Epithelial cell of alveolus of lung (primary cell): ENCODE measurements at places on chromosomes 2 and 18. TPM values are rescaled to one million over a fixed set of nuclear protein-coding genes. Genes with fewer than 3 reads are reported as not detected.

Gene KYNU
- total RNA-seq, result 4.4 and 25.7 TPM in 2 replicates

Gene DNER
- 1.2 and 4.8 TPM in 2 replicates for total RNA-seq

Gene ACMSD
- not detected in 2 replicates for total RNA-seq

Gene BMP10
- not detected in 2 replicates for total RNA-seq

Gene RND3
- 63.7 and 87.9 TPM in 2 replicates for total RNA-seq

Gene MAP3K2
- 20.2 and 30.6 TPM in 2 replicates for total RNA-seq

Gene ASPRV1
- 0.26 and 3.4 TPM in 2 replicates for total RNA-seq

Gene MROH2A
- not detected in 2 replicates for total RNA-seq

Gene NPAS2
- 10.9 and 22.5 TPM in 2 replicates for total RNA-seq

Gene CIDEA
- total RNA-seq, result 0.91 TPM in 1 of 2 replicates, not detected in the other
